ENCODE measurements at places on chromosomes 7 and 10.
A peak's percentile ranks its signal among the peaks of the same experiment; 100 is the strongest.

GRCh38 chr10:70508912-70509756, 30.6 kb downstream of the PALD1 start:
- DNase-seq = no peak

DNA sequence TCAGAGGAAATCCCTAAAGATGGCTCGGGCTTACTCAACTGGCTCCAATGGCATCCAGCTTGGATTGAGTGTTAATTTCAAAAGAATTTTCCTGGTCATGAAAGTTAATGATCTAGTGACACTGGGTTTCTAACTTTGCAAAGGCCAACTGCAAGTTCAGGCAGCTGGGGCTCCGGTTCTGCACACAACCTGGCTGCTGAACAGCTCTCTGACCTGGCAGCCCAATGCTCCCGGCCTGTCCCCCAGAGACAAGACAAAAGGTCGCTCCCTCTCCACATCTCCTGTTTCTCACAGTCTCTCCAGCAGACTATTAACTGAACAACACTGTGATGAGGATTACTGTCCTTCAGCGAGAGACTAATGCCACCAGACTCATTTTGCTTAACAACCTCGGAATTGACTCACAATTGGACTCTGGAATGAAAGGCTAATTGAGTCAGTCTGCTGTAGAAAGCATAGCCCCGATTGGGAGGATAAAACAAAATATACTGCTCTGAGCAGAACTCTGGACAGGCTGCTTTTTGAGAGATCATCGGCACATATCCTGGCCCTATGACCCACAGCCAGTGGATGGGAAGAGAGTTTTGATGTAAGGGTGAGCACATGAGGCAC, 174.5 kb downstream of the GFRA1 start:
- no peak for DNase-seq

DNA sequence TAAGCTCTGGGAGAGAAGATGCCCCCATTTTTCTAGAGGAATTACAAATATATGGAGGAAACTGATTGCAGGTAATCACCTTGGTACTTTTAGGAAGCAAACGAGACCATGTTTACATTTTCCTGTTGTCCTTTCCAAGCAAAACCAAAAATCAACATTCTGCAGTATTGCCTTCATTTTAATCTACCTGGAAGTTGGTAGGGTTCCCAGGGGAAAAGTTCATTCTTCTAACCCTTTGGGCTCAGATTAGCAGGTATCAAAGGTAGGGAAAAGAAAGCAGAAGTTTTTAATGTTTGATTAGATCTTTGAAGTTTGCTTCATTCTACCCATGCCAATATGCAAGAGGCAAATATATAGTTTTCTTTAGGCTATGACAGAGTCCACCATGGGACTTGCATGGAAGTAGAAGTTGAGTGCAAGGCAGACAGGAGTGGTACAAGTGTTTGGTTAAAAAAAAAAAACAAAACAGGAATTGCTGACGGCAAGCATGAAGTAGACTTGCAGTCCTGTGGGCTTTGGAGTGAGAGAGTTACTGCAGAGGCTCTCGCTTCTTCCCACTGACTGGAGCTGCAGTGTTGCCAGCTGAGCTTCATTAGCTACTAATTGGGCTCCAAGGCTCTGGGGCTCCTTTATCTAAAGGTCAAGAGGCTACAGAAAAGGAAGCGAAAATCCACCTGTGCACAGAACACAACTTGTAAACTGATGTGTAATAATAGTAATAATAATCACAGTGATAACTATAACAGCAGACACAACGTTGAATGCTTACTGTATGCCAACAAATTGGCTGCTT, 28.9 kb upstream of the ASAH2 start:
- DNase-seq = no peak

- DNase-seq = peak; percentile 35
Observed at GRCh38 chr7:11427686-11428273, 404.2 kb downstream of the THSD7A start.

DNA sequence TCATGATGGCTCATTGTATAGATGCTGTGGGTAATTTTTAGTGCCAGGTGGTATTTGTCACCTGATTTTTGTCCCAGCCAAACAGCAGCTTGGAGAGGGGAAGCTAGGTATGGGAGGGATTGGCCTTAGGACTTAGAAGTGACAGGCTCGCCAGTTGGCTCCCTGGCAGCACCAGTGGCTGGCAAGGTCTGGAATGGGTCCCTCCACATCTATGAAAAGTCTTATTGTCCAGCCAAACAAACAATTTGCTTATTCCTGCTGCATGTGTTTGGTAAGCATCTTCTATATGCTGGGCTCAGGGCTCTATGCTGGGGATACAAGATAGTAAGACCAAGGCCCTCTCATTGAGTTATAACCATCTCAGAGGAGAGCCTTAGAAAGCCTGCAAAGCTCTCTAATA, 42.5 kb downstream of the SORCS3 start:
- DNase-seq = no peak

DNA sequence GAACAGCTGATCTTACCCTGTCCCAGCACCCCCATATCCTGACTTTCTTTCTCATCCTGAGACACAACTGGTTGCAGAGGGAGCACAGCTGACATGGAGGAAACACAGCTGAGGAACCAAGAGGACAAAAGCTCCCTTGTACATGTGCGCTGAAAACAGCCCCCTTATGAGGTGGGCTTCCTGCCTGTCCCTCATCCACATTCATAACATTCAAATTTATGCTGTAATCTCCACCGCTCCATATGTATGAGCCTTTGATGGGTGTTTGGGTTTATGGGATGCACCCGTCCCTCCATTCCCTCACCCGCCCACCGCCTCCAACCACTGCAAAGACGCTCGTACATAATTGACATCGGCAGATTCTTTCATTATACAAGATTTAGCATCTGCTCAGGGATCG, 49.6 kb upstream of the BTRC start:
- DNase-seq = no peak

DNA sequence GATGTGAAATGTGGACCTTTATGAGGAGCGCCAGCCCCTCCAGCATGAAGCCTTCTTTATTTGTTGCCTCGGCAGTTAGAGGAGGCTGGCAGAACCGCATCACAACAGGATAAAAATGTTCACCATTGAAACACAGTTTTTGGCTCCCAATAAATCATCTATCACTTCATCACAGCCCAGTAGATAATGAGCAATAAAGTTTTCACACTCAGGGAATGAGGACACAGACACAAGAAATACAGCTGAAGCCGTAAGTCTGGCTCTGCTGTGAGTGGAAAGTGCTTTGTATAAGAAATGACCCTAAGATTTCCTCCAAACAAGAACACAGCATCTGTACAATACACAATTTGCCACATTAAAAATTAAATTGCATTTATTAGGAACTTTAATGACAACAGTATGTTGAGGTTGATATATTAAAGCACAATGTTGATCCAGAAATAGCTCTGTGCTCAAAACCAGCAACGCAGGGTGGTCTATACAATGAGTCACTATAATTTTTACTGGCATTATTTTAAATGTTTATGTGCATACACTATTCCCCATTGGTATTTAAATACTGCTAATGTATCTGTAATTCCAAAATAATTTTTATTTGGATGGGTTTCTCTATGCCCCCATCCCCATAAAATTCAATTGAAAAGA, 301.8 kb upstream of the MGMT start:
- no peak for DNase-seq

DNA sequence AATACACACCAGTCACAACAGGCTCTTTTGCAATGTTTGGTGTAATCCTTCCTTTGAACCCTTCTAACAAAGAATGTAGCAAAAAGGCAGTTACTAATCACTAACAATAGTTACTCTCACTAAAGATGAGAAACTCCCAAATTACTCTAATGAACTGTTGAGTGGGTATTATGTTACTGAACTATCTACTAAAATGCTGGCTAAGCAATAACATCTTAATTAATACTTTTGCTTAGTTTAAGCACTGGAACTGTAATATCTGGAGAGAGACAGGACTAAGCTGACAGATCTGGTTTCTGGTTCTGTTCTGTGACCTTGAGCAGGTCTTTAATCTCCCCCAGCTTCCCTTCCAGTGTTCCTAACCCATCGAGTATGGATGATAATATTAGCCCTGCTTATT, 241.7 kb downstream of the CHCHD3 start:
- DNase-seq = no peak

GRCh38 chr10:79242620-79243152, 104.6 kb upstream of the PPIF start:
- peak; percentile 66 for DNase-seq

DNA sequence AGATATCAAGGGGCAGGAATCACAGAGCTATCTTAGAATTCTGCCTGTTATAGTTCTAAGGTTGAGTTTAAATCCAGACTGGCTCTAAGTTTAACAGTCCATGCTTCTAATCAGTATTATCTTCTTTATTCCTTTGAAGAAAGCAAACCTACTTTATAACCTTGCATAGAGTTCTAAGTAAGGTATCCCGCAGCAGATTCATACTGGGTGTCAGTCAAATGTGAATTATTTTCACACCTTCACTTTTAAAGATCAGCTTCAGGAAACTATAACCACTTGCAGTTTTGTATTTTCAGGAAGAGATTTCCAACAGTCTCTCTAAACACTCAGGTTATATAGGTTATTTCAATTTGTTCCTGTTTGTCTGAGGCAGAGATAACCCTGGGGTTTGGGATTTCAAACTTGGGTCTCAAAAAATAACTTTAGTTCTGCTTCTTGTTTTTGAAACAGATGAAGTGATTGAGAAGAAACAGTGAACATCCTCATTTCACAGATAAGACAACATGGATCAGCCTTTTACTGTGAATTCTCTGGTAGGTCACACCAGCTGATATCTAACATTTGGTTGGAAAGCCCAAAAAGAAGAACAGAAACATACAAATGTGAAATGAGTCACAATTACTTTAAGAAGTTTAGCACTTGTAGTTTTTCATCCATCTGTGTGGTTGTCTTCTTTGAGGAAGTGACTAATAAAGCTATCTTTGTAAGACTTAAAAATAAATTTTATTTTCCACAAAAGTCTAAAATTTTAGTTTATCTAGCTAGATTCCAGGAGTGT, 21.4 kb downstream of the STAMBPL1 start:
- DNase-seq = no peak

GRCh38 chr10:20954519-20954918, 57.4 kb upstream of the NEBL start:
- DNase-seq = no peak

- no peak for DNase-seq
Observed at GRCh38 chr7:34096777-34097176, 191.4 kb downstream of the BMPER start.

DNA sequence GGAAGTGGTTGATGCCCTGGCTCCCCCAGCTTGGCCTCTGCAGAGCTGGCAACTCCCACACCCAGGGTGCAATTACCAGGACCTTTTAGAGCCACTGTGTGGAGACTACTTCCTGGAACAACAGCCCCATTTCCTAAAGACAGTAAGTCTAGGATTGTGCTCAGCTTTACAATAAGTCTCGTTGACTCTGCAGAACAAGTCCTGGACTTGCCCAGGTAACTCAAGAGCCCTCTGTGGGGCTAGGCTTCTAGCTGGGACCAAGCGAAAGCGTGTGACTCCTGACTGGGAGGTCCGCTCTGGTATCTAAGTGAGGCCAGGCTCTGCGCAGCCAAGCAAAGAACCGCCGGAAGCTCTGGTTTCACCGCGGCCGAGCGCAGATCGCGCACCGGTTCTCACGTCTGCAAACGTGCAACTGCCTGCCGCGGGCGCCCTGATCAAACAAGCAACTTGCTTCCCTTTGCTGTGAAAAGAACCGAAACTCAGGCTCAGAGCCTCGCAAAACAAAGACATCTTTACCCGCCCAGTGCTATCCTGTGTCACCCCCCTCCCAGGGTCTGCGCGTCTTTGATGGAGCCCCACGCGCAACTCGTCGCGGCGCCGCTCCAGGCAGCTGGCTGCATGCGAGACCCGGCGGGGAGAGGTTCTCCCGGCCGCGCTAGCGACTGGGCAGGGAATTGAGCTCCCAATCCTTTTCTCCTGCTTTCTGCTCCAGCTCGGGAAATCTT, 4.4 kb upstream of the PDLIM1 start:
- DNase-seq = peak; percentile 31

- no peak for DNase-seq
Observed at GRCh38 chr7:25493805-25494366, 265.6 kb upstream of the NPVF start.

- no peak for DNase-seq
Observed at GRCh38 chr7:84722086-84722485, 464.8 kb downstream of the SEMA3D start.

DNA sequence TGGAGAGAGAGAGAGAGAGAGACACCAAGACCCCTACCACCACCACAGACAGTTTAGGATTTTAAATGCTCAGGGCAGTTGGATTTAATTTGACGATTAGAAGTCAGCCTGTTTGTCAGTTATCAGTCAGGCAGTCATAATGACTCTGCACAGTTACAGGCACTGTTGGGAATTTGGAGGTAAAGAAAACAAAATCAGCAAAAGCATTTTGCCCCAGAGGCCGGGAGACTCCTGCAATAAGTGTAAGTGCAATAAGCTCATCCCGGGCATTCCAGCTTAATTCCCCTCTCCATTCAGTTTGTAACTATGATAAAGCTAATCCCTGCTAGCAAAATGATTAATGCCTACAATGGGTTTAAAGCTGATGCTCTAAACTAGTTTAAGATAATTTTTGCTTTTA, 13.5 kb downstream of the SEMA3C start:
- DNase-seq = no peak

DNA sequence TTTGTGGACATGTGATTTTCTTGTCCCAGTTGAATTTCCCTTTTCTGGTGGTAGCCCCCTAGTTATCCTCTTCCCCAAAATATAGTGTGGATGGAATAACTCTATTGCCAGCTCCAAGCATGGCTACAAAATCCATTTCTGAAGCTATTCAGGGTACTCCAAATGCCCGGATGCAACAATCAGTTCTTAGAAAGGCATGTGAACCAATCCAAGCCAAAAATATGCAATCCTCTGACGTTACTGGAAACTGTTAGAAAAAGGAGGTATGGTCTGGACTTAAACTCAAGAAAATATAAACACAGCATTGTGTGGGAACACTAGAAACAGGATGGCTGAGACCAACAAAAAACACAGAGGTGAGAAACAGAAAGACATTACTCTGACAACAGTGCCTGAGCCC, 347.0 kb downstream of the GPAM start:
- DNase-seq = no peak

DNA sequence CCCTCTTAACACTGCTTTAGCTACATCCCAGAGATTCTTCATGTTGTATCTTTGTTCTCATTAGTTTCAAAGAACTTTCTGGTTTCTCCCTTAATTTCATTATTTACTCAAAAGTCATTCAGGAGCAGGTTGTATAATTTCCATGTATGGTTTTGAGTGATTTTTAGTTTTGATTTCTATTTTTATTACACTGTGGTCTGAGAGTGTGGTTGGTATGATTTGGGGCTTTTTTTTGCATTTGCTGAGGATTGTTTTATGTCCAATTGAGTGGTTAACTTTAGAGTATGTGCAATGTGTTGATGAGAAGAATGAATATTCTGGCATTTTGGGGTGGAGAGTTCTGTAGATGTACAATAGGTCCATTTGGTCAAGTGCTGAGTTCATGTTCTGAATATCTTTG, 37.9 kb upstream of the CAPZA2 start:
- DNase-seq = no peak

DNA sequence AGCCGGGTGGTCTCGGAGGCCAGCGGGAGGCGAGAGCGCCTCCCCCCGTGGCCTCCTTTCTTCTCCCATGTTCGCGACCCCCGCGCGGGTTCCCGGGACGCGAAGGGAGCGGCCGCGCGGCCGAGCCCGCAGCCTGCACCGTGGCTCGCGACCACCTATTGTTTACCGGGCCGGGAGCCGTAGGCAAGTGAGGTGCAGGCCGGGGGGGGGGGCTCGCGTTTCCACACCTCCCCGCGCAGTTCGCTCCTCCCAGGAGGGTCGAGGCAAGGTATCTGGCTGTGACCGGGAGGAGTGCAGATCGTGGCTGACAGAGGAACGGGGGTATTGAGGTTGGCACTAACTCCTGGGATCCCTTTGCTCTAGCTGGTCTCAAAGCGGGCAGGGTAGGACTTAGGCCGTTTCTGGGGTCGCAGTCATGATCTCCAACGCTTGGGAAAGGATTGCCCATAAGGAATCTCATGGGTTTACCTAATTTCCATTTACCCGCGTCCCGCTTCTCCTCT, 734 bp downstream of the PTPN12 start:
- peak; percentile 60 for DNase-seq
